ENCODE measurements at places on chromosomes 13 and 19.

DNA sequence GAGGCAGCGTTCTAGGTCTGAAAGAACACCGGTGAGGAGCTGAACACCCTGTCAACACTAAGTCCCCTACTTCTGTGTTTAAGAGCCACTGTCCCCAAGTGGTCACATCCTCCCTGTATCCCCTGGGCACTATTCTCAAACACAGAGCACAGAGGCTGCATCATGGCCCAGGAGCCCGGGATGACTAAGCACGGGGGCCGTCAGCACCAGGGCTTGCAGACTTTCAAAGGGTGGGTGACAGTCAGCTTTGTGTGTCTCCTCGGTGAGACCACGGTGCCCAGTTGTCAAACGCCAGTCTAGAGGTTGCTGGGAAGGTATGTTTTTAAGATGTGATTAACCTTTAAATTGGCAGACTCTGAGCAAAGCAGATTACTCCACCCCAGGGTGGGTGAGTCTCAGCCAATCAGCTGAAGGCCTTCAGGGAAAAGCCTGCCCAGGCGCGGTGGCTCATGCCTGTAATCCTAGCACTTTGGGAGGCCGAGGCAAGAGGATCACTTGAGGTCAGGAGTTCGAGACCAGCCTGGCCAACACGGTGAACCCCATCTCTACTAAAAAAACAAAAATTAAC lies 8.0 kb downstream of the MAP2K2 start:
- no peak for DNase-seq

DNA sequence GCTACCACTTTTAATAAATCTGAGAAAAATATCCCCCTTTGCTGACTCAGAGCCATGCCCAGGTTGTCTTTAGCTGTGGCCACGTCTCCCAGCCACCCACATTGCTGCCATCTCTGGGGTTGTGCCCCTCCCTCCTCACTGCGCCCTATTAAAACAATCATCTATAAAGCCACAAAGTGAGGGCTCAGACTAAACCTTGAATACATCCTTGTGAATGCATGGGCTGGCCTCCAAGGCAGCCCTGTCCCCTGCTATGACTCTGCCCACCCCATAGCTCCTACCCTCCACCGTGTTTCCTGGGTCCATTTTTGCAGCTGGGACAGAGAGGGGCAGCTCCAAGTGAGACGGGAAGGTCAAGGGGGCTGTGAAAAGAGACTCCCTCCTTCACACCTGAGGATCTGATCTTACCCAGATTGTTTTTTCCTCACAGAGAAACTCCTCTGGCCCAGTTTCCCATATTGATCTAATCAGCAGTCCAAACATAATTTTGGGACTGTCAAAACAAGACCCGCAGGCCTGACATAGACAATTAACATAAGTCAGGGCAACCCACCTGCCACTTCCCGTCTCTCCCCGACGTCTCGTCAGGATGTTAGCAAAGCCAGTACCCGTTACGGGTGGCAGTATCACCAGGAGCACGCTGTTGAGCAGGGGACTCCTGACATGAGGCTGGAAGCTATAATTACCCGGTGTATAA lies 199.0 kb downstream of the KATNAL1 start:
- no peak for DNase-seq

- DNase-seq, result no peak
Observed at GRCh38 chr19:10544242-10544752, 593 bp downstream of the ATG4D start.

DNA sequence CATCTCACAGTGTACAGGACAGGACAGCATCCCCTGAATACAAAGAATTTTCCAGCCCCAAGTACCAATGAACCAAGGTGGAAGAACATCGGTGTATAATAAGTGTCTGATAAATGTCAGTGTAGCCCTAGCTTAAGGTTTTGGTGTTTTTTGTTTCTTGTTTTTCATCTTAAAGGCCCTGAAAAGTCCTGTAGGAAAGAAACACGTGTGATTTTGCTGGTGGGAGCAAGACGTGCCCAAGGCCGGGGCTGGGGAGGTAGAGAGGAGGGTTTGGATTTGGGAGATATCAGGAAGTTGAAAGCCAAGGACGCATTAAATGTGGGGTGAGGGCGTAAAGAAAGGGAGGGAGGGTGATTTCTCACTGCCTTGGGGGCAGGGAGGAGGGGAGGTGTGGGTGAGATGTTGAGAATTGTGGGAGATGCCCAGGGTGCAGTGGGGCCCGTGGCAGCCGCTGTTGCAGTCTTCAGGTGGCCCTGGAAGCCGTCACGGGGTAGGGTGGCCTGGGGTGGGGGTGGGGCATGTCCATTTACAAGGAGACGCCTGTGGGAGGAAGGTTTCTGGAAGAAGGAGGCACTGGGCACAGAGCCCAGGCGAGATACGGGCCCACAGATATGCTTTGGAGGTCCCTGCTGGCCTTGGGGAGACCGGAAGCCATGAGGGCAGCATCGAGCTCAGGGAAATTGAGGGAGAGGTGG lies 6.7 kb downstream of the CAMSAP3 start:
- no peak for DNase-seq

DNA sequence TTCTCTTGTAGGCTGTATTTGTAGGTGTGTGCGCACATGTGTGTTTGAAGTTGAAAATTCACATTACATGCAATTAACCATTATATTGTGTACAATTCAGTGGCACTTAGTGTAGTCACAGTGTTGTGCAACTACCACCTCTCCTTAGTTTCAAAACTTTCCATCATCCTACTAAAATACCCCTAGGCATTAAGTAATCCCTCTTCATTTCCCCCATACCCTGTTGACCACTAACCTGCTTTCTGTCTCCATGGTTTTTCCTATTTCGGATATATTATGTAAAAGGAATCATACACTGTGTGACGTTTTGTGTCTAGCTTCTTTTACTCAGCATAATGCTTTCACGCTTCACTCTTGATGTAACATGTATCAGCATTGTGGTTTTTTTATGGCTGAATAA lies 16.1 kb downstream of the LSM14A start:
- DNase-seq, result peak; percentile 32

DNA sequence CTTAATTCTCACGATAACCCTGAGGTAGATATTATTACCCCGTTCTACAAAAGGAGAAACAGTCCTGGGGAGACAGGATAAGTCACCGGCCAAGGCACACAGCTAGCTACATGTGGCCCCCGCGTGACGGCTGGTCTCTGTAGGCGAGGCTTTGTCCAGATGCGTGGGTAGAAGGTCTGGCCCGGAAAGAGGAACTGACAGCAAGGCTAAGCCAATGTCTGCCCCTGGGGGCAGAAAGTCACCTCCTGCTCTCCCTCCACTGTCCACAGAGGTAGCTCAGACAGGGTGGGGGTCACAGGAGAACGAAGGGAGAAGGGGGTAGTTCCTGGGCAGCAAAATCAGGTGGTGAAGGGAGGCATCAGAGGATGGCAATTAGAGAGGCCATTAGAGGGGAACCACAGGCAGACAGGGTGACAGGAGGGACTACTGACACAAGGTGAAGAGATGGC lies 1.8 kb downstream of the APOC4 start:
- DNase-seq, result no peak

DNA sequence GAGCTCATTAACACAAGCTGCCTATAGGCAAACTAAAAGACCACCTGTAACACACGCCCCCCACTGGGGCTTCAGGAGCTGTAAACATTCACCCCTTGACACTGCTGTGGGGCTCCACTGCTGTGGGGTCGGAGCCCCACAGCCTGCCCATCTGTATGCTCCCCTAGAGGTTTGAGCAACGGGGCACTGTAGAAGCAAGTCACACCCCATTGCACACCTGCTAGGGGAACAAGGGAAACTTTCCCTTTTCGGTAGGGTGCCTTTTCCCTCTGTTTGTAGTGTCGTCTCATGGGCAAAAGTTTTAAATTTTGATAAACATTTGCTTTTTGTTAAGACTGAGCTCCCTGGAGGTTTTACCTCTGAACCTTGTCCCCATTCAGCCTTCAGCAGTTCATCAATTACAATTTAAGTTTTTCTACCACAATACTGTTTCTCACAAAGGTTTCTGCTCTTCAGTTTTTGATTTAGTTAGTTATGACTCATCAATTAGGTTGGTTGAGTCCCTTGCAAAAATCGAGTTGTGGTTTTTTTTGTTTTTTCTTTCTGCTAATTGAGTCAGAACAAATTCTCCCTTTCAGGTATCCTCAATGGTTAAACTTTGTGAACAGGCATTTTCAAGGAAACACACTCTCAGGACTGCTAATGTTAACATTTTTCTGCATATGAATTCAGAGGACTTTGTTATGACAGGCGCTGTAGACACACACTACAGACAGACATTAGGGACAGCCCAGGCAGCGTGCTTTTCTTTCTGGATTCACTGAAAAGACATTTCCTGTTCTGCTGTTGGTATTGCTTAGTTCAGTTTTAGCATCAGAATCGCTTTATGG lies 35.1 kb downstream of the ZNF433 start:
- DNase-seq, result peak; percentile 55

DNA sequence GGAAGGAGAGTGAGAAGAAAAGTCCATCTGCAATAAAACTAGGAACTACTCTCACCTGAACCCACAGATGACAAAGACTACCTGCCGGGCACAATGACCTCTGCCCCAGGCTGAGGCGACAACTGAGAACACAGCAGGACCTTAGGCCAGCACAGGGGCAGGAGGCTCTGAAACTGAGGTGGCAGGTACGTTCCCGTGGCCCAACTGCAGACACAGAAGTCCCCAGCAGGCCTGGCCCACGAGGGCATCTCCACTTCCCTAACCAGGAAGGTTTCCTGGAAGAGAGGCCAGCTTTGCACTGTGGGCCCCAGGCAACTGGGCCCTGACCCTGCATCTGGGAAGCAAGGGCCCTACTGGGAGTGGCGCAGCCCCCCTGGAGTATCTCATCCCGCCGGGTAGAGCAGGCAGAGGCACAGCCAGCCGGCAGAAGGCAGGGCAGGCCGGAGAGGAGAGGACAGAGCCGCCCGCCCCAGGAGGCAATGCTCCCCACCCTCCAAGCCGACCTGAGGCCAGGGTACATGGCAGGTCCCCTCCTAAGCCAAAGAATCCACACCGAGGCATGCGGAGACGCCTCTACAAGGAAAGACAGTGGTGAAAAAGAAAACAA lies 32.7 kb downstream of the STK24 start:
- DNase-seq, result no peak

DNA sequence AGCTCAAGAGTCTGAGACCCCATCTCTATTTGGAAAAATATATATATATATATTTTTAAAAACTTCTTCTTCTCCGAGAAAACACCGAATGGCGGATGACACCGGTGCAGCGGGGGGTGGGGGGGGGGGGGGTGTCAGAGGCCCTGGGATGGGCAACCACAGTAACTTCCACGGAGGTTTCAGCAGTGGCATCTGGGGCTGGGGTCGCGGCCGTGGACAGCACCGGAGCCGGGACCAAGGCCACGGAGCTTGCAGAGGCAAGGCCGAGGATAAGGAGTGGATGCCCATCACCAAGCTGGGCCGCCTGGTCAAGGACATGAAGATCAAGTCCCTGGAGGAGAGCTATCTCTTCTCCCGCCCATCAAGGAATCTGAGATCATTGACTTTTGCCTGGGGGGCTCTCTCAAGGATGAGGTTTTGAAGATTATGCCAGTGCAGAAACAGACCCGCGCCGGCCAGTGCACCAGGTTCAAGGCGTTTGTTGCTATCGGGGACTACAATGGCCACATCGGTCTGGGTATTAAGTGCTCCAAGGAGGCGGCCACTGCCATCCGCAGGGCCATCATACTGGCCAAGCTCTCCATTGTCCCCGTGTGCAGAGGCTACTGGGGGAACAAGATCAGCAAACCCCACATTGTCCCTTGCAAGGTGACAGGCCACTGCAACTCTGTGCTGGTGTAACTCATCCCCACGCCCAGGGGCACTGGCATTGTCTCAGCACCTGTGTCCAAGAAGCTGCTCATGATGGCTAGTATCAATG lies 59.0 kb downstream of the EPS15L1 start:
- DNase-seq, result no peak

GRCh38 chr19:6717441-6717971 lies 2.9 kb downstream of the C3 start:
- DNase-seq, result no peak

DNA sequence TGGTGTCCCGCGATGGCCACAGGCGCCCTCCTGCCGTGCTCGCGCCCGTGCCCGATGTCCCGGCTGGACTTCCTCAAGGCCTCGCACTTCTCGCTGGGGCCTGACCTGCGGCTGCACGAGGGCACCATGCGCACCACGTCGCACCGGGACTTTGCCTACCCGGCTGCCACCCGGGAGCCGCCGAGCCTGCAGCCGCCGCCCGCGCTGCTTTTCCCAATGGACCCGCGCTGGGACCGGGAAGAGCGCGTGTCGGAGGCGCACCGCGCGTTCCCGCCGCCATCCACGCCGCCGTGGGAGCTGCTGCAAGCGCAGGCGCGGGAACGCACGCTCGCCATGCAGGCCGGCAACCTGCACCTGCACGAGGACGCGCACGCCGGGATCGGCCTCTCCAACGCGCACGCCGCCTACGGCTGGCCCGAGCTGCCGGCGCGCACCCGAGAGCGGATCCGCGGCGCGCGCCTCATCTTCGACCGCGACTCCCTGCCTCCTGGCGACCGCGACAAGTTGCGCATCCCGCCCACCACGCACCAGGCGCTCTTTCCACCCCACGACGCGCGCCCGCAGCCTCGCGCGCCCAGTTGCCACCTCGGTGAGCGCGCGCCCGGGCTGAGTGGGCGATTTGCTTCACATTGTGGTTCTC lies 12.1 kb upstream of the PEX11G start:
- no peak for DNase-seq

DNA sequence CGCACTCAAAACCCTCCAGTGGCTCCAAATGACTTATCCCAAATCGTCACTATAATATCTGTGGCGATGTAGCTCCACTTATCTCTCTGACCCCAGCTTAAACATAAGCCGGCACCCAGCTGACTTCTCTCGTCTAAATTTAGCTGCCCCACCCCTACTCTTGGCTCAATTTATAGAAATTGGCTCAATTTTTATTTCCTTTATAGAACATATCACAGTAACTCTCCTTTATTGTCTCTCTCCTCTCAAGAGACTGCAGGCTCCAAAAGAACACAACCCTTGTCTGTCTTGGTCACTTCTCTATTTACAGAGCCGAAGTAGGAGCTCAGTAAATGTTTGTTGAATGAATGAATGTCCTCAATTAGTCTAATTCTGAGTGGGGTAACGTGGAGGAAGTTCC lies 805 bp downstream of the ZNF784 start:
- no peak for DNase-seq

- DNase-seq, result no peak
Observed at GRCh38 chr13:32960626-32961025, 55.6 kb upstream of the KL start.

DNA sequence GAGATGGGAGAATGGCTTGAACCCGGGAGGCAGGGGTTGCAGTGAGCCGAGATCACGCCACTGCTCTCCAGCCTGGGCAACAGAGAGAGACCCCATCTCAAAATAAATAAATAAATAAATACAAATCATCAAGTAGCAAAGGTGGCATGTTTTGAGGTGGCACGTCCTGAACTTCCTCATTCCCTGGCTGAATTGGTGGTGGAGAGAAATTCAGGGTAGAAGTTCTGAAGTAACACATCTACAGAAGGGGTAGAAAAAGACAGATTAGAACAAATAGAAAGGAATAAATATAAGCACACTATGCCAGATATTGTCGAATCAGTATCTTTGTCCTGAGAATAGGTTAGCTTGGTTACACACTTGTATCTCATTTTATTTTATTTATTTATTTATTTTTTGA lies 6.3 kb downstream of the IFI30 start:
- DNase-seq, result no peak

GRCh38 chr19:46283771-46284170 lies 13.1 kb upstream of the HIF3A start:
- no peak for DNase-seq

- no peak for DNase-seq
Observed at GRCh38 chr19:8231073-8231604, 22.0 kb downstream of the CERS4 start.
